ENCODE measurements at places on chromosomes 7 and 10. TPM values are rescaled to one million over a fixed set of nuclear protein-coding genes. Genes with fewer than 3 reads are reported as not detected.

- DNase-seq: no peak
Measured at GRCh38 chr10:129277084-129277483, 190.0 kb upstream of the MGMT start.

- DNase-seq: no peak
Measured at GRCh38 chr7:70354409-70355169, 756.3 kb downstream of the AUTS2 start.

GRCh38 chr7:117493460-117493859, 13.6 kb downstream of the CFTR start:
- no peak for DNase-seq

DNA sequence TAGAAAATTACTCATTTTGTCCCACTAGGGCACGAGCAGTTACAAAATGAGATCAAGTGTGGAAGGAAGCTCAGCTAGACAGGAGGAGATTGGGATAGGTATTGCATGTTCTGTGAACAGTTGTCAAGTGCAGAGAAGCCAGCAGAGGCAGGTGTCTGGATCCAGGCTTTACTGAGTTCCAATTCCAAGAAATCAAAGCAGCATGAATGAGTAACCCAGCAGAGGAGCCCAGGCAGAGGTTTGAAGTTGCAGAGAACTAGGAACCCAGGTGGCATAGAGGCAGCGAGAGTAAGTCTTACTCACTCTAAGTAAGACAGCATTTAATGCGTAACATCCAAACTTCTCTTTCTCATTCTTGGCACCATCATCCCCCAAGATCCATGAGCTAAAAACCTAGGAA, 11.8 kb downstream of the MRC1 start:
- no peak for DNase-seq

DNA sequence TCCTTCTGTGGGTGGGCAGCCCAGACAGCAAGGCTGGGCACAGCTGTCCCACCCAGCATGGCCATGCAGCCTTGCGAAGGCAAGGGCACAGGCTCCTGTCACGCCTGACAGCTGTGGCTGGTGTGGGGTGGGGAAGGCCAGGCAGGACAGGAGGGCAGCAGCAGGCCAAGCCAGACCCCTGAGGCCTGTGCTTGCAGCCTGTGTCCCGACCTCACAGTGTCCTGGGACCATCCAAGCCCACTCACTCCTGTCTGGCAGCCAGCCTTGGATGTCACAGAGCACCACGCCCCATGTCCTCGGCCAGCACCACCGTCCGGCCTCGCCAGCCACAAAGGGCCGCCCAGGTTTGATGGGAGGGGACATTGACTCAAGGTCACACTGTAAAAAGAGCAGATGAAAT, 85.5 kb upstream of the LRRC4 start:
- no peak for DNase-seq

DNA sequence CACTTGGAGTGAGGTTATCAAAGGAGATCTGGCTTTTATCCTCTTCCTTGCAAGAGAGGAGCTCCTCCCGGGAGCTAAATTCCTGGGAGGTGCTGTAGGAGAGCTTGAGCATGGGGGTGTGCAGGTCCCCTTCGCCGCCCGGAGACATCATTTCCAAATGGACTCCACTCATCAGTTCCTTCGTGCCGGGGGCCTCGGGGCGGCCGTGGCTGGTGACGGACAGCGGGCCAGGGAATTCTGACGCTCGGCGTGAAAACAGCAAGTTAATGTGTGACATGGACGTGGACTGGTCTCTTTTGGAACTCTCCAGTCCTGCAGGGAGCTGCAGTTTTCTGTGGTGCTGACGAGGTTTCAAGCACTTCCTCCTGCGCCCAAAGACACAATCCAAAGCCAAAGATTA, 45.7 kb upstream of the NMT2 start:
- no peak for DNase-seq

DNA sequence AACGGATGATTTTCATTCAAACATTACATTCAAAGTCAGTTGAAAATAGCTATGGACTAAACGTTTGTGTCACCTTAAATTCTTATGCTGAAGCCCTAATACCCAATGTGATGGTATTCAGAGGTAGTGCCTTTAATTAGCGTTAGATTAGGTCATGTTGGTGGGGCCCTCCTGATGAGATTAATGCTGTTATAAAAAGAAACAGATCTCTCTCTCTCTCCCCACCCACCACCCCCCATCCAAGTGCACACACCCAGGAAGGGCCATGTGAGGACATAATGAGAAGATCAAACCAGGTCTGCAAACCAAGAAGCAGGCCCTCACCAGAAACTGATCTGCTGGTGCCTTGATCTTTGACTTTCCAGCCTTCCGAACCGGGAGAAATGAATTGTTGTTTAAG, 44.2 kb downstream of the ZNF438 start:
- no peak for DNase-seq

DNA sequence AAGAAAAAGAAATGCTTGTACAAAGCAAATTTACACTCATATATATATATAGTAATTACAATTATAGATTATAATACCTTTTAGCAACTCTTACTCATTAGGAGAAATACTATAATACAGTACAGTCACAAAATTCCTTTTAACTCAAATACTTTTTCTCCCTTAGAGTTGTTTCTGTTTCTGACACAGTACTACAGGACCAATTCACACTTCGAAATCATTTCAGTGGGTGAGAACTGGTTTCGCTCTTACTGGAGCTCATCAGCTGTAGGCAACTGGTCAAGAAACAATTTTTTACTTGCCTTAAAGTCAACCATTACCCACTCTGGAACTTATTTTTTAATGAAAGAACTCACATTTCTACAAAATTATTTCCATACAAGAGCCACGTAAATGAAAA, 6.0 kb downstream of the CCDC186 start:
- no peak for DNase-seq

DNA sequence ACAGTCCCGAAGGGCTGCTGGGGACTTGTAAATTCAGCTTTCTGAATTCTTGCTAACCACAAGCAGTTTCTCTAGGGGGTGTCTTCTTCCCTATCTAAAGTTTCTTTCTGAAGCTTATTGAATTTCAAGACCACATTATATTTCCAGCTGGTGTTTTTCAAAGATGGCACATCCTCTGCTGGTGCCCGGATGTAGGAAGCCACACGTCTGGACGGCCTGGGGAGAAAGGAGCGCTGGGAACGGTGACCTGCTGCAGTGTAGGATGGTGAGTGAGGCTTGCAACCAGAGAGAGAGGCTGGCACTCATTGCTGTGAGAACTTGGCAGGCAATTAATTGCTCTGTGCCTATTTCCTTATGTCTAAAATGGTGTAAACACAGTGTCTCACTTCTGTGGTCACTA, 776.4 kb downstream of the TYW1 start:
- DNase-seq: no peak

- no peak for DNase-seq
Measured at GRCh38 chr7:98034081-98035035, 44.4 kb upstream of the OCM2 start.

GRCh38 chr7:21305455-21306235, 122.2 kb upstream of the SP4 start:
- DNase-seq: no peak

GRCh38 chr10:123890756-123891143, 857 bp downstream of the CPXM2 start:
- no peak for DNase-seq

GRCh38 chr7:156773966-156774365, 119.0 kb downstream of the LMBR1 start:
- DNase-seq: no peak

GRCh38 chr10:133366751-133367150, 6.4 kb downstream of the ECHS1 start:
- DNase-seq: no peak

- peak; percentile 24 for DNase-seq
Measured at GRCh38 chr7:134368851-134369544, 52.3 kb upstream of the SLC35B4 start.

DNA sequence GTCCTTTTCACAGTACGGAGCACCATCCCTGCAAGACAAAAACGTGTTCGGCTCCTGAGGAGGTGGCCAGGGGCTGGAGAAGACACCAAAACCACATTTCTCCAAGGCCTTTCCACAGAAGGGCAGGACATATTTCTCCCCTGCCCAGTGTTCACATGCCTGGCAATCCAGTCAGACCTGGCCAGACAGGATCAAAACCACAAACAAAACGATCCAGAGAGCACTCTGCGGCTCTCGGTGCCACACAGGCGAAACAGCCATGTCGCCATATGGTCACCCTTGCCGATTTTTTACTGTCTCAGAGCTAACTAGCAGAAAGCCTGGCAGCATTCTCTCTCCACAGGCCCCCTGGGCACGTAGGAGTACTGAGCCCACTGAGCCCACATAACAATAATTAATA, 113.0 kb downstream of the ABLIM1 start:
- DNase-seq: no peak

DNA sequence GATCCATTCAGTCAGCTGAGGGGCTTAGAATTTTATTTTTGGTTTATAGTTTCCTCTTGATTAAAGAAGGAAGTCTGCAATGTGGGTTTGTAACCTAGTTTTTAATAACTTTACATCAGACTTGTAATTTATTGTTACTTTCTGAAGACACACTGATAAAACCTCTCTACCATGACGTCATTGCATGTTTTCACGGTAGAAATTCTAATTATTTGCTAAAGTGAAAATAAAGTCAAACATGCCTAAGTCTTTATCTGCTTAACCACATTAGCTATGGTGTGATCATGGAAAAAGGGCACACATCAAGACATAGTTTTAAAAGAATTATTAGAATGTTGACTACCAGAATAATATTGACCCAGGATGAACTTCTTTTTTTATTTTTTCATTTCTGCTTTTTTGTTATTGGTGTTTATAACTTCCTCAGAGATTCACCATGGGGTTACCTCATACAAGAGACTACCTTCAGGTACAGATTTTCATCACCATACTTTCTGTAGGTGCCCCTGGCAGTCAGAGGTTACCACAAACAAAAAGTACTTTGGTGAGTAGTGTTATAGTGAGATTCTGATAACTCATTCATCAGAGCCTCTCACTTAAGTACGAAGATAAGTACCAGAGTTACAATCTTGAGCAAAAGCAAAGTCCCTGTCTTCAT, 7.0 kb upstream of the PANK1 start:
- DNase-seq: no peak

- DNase-seq: no peak
Measured at GRCh38 chr10:1631282-1631681, 106.0 kb downstream of the ADARB2 start.

GRCh38 chr10:73576178-73576889, 14.8 kb downstream of the USP54 start:
- no peak for DNase-seq

DNA sequence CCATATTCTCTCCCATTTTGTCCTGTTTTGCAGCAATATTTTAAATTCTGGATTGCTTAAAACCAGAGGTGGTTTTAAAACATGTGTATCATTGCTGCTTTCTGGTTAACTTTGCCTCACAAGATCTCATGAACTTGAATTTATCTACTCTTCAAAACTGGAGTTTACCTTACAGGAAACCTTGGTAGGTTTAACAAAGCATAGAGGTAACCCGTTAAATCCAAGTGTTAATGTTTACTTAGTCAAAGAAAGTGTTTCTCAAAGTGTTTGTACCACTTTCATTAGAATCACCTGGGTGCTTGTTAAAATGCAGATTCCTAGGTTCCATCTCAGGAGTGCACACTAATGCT, 44.0 kb upstream of the VDAC2 start:
- DNase-seq: no peak

DNA sequence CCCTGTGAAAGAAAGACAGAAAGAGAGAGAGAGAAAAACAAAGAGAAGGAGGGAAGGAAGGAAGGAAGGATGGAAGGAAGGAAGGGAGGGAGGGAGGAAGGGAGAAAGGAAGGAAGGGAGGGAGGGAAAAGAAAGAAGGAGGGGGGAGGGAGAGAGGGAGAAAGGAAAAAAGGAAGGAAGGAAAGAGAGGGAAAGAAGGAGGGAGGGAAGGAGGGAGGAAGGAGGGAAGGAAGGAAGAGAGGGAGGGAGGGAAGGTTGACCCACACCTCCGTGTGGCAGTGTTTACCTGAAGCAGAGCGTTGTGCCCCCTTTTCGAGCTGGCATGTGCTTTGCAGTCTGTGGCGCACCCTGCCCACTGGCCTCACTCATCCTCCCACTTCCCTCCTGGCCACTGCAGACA, 12.3 kb upstream of the MPP7 start:
- DNase-seq: no peak

- DNase-seq: no peak
Measured at GRCh38 chr10:14491811-14492210, 161.1 kb upstream of the FRMD4A start.

- DNase-seq: no peak
Measured at GRCh38 chr10:103278862-103279298, 1.9 kb downstream of the INA start.

DNA sequence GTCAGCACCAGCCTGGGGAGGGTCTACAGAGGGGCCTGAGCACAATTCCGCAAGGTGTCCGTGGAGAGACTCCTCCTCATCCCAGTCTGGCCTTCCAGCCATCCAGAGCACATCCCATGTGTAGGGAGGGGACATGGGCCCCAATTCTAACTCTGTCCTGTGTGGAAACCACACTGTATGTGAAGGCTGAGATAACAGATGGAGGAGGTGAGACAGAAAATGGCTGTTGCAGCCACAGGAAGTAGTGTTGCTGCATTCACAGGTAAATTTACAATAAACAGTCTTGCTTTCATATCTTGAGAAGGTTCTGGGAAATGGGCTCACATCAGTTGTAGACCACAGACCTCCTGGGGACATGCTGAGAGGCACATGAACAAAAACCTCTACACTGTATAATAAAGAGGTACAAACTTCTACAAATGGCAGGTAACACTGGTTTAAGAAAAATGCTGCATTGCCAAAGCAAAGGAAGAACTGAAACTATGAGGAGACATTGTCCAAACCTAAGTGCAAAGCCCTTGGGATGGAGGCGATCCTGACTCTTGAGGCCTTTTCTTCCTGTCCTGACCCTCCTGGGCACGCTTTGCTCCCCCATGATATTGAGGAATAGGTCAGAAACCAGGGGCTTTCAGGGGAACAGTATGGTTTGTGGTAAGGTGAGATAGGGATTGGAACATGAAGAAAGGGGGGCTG, 21.6 kb upstream of the GIMAP2 start:
- DNase-seq: no peak

- no peak for DNase-seq
Measured at GRCh38 chr7:74183142-74183541, 9.0 kb downstream of the EIF4H start.

DNA sequence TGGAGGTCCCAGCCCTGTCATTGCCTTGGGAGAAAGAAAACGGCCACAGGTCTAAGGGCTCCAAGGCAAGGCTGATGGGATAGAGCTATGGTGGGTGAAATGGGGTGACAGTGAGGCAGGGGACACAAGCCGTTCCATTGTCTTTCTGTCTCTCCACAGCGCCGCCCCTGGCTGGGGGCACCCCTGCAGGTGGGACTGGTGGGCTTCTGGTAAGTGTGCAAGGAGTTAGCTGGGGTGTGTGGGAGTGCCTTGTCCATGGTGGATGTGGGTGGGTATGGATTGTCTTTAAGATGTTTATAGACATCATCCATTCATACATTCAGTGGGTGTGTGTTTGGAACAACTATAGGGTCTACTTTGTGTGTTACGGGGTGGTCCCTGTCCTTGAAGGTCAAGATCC, 7.5 kb downstream of the SFXN3 start:
- no peak for DNase-seq

- DNase-seq: no peak
Measured at GRCh38 chr10:110708776-110709443, 64.8 kb downstream of the RBM20 start.

LRRN3 gene
- total RNA-seq: not detected

EBF3 gene
- 0.14 TPM for total RNA-seq

FZD1 gene
- total RNA-seq: 4.7 TPM

PGAM2 gene
- 0.14 TPM for total RNA-seq

ABCA13 gene
- total RNA-seq: not detected

WNT2 gene
- not detected for total RNA-seq

ADAP1 gene
- 1.8 TPM for total RNA-seq

ZNF503 gene
- 1.3 TPM for total RNA-seq

CDC14C gene
- not detected for total RNA-seq

TMEM273 gene
- 1.3 TPM for total RNA-seq

POR gene
- total RNA-seq: 94.4 TPM

All from pulmonary artery endothelial cell (primary cell).